ENCODE measurements at places on chromosomes 2 and 18.

- no peak for DNase-seq
Measured at GRCh38 chr2:109143214-109144187, 14.5 kb downstream of the SH3RF3 start.

DNA sequence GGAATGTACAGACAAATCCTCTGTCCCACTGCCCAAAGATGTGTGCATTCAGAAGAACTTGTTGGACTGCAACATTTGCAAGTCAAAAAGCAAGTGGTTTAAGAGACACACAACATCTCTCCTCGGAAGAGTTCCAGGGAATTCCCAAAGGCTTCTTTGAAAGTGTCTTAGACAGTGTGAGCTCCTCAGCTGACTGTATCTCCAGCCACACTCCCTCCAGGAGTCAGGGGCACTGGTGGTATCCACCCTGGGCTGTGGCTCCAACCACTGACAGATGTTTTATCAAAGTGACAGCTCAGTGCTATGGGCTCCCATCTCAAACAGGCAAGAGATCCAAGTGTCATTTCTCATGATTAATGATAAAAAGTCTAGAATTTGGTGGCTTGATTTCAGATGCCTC lies 48.5 kb downstream of the ALK start:
- no peak for DNase-seq

DNA sequence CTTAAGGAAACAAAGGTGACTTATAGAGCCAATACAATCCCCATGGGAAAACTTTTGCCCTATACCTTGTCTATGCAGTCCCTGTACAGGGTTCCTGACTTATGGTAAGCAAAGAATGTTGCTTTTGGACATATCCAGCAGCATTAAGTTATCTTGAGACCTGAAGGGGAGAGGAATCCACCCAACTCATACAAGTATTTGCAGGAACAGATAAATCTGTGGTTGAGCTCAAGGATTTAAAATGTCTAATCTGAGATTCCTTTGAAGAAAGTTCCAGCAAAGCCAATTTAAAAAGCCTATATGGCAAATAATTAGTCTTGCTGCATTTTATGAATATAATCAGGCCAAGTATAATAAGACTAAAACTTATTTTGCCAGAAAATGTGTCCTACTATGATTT lies 739.5 kb upstream of the CDH2 start:
- DNase-seq: no peak

DNA sequence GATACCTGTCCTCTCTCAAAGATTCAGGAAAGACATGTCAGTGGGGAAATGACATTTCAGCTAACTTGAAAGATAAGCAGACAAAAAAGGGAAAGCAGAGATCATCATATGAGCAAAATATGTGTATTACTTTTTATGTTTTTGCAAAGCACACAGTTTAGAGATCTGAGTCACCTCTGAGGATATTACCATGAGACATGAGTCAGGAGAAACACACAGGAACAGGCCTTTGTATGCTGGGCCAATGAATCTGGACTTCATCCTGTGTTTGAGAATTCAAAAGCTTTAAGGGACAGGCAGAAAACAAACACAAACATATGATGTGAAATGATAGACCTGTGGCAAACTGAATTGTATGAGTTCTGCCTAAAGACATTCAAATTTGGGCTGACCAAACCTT lies 306.0 kb upstream of the EPC2 start:
- DNase-seq: no peak

- no peak for DNase-seq
Measured at GRCh38 chr2:196230061-196230854, 58.9 kb upstream of the STK17B start.

GRCh38 chr2:232863996-232864395 lies 6.1 kb upstream of the SNORC start:
- no peak for DNase-seq

- peak; percentile 45 for DNase-seq
Measured at GRCh38 chr18:50797142-50797541, 22.7 kb downstream of the MRO start.

DNA sequence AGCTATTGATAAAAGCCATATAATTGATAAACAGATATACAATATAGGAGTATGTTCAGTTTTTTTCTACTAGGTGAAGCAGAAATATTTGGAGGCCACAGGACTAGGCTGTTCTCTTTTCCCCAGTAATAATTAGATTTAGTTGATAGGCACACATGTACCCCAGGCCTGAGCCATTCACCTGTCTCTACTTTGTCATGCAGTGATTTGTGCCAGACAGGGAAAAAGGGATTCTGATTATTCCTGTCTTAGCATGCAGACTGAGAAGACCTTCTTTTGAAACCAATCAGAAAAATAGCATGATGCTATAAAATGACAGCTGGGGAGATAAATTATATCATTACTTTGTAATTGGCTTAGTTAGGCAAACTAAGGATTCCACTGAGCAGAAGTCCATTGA lies 94.3 kb downstream of the DOCK10 start:
- DNase-seq: no peak

- DNase-seq: no peak
Measured at GRCh38 chr2:180709392-180710145, 270.8 kb upstream of the UBE2E3 start.

GRCh38 chr2:41910126-41910525 lies 137.7 kb upstream of the PKDCC start:
- DNase-seq: no peak

- DNase-seq: peak; percentile 78
Measured at GRCh38 chr18:10490401-10491165, 35.2 kb upstream of the NAPG start.

DNA sequence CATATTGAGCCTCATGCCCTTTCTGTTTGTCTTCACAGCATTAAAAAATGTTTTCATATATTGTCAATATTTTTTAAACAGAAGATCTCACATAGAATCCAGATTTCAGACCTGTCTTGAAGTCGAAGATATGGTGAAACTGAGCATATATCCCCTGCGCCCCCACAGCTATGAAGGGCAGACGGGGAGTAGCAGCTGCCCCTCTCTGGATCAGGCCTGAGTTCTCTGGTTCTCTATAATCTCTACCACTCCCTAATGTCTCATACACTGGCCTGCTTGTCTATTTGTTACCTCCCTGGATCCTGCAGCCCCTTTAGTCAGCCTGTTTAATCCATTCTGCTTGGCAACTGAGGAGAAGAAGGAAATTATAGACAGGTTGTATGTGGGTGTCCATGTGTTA lies 122.4 kb downstream of the LNPK start:
- DNase-seq: no peak

DNA sequence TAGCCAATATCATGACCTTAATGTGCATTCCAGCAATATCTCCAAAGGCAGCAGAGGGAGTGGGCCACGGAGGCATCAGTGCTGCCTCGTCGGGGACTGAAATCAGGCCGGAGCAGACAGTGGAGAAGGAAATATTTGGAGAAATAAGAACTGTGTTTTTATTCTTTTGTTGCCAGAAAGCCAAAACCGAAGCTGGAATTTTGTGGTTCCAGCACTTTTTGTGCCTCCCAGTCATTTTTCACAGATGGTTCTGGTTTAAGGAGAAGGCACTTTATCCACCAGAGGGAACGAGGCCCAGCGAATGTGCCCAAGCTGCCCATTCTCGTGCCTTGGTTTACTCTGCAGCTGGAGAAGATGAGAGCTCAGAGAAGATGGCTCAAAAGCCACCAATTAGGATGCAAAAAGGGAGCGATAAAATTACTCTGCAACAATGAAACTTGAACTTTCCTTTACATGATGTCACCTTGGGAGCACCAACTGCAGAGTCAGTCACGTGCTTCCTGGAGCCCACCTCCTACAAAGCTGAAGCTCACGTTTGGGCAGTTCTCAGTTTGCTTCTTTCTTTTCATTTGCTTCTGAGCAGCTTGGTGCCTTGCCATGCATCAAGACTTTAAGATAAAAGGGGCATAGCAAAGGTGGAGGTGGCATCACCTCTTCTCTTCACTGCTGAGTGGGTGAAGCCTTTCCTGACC lies 288.7 kb downstream of the LPIN1 start:
- DNase-seq: no peak

DNA sequence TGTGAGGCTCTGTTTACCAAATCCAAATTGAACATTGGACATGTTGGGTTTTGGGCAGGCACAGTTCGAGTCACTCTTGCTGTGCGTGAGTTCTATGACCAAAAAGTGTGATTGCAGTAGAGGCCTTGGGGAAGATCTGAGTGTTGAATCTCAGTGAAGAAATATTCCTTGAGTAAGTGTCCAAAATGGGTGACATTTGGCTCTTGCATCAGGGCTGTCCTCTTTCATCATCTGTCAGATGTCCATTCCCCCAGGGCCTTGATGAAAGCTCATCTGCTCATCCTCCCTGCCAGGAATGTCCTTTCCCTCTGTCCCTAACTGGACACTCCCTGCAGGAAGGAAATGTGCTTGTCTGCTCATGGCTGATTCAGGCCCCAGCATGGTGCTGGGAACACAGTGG lies 6.4 kb upstream of the SFTPB start:
- no peak for DNase-seq

- no peak for DNase-seq
Measured at GRCh38 chr2:144254342-144255235, 265.3 kb downstream of the ZEB2 start.

- no peak for DNase-seq
Measured at GRCh38 chr2:60512641-60513040, 40.8 kb downstream of the BCL11A start.

GRCh38 chr2:128501006-128501690 lies 182.5 kb upstream of the HS6ST1 start:
- no peak for DNase-seq

- peak; percentile 23 for DNase-seq
Measured at GRCh38 chr2:109164739-109165221, 35.8 kb downstream of the SH3RF3 start.

GRCh38 chr18:42094875-42095274 lies 139.8 kb downstream of the PIK3C3 start:
- no peak for DNase-seq

Data from pons (tissue), 1 donor.